Ascending aorta (tissue), 2 donors: ENCODE measurements at places on chromosomes 2 and 18.

DNA sequence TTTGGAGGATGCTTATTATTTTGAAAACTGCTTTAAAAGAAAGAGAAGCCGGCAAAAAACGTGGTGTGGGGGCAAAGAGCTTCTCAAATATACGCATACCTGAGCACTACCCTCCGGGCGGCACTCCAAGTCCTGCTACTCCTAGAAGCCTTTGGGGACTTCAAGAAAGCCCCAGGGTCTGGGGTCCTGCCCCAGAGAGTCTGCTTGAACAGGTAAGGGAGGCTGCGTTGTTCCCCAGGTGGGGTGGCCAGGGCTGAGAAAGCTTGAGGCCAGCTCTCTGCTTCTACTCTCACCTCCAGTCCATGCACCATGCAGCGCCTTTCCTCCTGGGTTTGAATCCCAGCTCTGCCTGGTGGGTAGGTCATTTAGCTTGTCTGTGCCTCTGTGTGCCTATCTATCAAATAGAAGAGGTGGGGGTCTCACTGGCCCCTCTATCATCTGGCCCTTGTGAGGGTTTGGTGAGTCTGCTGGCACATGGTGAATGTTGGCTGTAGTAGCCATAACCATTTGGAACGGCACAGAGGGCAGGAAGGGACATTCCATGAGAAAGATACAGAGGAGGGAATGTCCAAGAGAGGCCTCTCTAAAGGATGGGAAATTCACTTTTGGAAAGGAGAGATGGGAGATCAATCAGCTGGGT is 19.5 kb downstream of the MALL start:
- H3K27ac ChIP-seq, result peak overlapping the region; percentile 78
- no peak for DNase-seq
- no peak overlapping the region for H3K4me3 ChIP-seq

DNA sequence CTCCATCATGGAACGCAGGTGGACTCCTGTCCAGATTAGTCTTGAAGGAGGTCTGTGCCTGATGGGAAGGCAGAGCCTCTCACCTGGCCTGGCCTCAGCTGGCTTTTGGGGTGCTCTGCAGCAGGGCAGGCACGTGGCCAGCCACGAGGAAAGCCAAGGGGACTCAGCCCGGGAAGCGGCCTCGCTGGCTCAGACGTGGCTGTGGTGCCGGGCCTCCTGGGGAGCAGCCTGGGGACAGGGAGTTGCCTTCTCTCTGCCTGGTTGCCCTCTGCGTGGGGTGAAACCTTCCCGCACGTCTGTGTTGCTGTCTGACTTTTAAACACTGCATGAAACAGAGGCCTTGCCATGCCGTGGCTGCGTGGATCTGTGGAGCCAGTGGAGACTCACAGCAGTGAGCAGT is 45.0 kb downstream of the RTP5 start:
- H3K4me3 ChIP-seq, result no peak overlapping the region
- H3K27me3 ChIP-seq, result no peaks in the 10 kb centered on the region
- no peak for DNase-seq
- H3K36me3 ChIP-seq, result no peaks in the 10 kb centered on the region
- no peak overlapping the region for H3K27ac ChIP-seq
- H3K4me1 ChIP-seq, result no peaks in the 10 kb centered on the region

DNA sequence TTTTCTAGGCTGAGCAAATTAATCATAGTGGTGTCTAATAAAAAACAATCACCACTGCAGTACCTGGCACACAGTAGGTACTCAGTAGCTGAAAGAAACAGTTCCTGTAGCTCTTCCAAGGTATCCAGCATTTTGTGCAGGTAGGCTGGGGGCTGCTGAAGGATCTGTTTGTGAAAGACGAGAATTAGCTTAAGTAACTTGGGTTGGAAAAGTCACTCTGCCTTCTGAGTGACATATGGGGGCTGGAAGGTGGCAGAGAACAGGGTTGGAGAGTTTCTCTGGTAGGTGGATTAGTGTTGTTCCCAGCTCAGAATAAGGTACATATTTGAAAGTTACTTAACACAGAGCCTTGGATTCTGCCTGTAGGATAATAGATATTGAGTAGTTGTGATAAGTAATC is 72.8 kb downstream of the FMNL2 start:
- no peaks in the 10 kb centered on the region for H3K36me3 ChIP-seq
- peaks cover 25% of the 10 kb centered on the region for H3K4me1 ChIP-seq
- H3K27me3 ChIP-seq, result no peaks in the 10 kb centered on the region
- peak overlapping the region; percentile 29 for H3K4me3 ChIP-seq

DNA sequence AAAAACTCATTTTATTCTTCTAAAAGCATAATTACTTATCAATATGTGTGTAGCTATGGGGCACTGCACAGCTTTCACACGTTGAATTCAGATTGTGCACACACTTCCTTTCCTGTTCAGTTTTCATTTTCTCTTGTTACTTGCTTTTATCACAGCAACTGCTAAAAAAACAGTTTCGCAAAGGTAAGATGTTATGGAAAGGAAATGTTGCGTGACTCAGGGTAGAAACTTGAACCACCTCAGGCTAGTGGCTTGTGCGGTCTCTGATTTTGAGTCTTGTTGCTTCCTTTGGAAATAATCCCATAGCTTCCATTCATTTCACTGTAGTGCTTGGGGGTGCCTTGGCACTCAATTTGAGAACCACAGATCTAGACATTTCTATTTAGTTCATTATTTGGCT is 171.9 kb downstream of the FMNL2 start:
- H3K27me3 ChIP-seq, result no peaks in the 10 kb centered on the region
- no peaks in the 10 kb centered on the region for H3K36me3 ChIP-seq
- no peak overlapping the region for H3K27ac ChIP-seq
- no peak for DNase-seq

- H3K4me3 ChIP-seq, result no peak overlapping the region
- no peaks in the 10 kb centered on the region for H3K27me3 ChIP-seq
- no peak for DNase-seq
- H3K36me3 ChIP-seq, result no peaks in the 10 kb centered on the region
Observed at GRCh38 chr2:109654326-109655050, 40.3 kb downstream of the SOWAHC start.

DNA sequence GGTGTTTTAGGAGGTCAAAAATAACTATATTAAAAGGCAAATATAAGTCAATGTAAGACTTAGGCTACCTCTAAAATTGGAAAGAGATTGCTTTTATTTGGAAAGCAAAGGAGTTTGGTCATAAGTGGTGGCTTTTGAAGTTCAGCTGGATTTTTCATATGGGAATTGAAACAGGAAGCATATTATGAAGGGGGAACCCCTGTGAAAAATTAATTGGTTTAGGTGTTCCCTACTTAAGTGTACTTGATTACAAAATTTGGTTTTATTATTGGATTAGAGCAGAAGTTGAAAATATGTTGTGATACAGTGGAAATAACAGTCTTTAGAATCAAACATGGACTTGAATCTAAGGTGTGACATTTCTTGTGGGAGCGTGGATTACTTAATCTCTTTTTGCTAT is 121.4 kb upstream of the TTC27 start:
- H3K36me3 ChIP-seq, result peaks cover 42% of the 10 kb centered on the region
- H3K27me3 ChIP-seq, result no peaks in the 10 kb centered on the region
- no peak overlapping the region for H3K27ac ChIP-seq
- DNase-seq, result no peak
- no peaks in the 10 kb centered on the region for H3K4me1 ChIP-seq

DNA sequence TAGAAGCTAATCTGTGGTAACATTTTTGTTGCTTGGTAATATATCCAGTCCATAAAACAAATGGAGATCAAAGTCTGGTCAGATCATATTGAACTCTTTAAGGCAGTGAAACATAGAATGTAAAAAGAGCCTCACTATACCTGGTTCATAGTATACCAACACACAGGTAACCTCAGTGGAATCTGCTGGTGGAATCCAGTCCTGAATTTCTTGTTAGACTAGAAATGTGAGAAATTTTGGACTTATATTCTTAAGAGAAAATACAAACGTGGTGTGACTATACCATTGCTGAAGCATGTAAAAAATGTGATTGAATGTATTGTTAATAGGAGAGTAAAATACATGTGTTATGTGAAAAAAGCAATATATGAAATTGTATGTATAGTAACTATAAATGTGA is 46.1 kb upstream of the GRHL1 start:
- no peak for DNase-seq
- no peaks in the 10 kb centered on the region for H3K4me1 ChIP-seq
- H3K27me3 ChIP-seq, result no peaks in the 10 kb centered on the region
- H3K36me3 ChIP-seq, result no peaks in the 10 kb centered on the region
